ENCODE measurements at places on chromosomes 13 and 19.

- DNase-seq: no peak
Measured at GRCh38 chr13:83340170-83340569, 542.1 kb downstream of the SLITRK1 start.

- no peak for DNase-seq
Measured at GRCh38 chr13:28355822-28356371, 139.0 kb downstream of the FLT1 start.

DNA sequence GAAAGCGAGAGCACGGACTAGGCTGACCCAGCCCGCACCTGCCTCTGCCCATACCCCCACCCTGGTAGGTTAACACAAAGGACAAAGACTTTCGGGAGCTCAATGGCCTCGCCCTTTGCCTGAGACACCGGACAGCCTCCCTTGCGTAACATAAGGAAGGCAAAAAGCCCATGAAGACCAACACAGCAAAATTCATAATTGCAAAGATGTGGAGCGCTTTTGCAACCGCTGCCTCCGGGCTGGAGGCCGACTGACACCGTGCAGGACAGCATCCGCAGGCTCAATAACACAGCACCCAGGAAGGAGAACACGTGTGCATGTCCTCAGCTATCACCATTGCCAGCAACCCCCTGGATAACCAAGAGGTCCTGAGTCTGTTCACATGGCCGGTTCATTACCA lies 15.4 kb downstream of the LILRA1 start:
- DNase-seq: no peak

DNA sequence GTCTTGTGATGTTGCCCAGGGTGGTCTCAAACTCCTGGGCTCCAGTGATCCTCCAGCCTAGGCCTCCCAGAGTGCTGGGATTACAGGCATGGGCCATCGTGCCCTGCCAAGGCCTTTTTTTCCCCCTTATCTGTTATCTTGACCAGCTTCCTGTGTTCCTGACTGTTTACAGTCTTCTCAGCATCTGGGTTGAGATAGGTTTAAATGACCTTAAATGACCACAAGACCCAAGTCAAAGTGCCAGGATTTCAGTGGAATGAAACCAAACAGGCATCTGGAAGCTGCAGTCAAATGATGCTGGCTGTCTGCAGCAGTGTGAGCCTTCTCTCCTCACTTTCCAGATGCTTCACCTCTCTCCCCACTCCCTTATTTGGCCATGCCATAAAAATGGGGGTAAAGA lies 114.2 kb upstream of the CLDN10 start:
- no peak for DNase-seq

DNA sequence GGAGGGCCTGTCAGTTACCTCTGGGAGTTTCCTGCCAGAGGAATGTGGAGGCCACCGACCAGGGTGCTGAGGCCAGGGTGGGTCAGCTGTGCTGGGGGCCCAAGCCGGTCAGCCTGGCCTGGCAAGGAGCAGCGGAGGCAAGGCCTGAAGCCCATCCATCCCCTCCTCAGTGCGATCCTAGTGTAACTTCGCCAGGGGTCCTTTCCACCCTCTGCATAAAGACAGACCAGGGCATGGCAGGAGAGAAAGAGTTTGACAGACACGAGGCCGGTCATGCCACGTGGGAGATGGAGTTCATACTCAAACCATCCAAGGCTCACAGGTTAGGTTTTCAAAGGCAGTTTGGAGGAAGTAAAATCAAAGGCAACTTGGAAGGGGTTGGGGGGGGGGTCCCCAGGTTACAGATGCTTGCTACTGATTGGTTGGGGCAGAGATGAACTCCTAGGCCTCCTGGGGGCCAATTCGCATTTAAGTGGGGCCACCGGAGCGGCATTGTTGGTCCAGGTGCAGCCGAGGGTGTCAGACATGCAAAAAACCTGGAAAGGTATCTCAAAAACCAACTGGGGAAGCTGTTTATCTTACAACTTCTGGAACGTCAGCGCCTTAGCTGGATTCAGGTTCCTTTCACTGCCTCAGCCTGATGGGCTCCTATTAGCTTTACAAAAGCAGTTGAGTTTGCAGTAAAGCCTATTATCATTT lies 36.8 kb upstream of the DPRX start:
- no peak for DNase-seq

- no peak for DNase-seq
Measured at GRCh38 chr13:98992355-98992754, 14.5 kb upstream of the DOCK9 start.

- DNase-seq: no peak
Measured at GRCh38 chr19:4580021-4580901, 20.8 kb upstream of the SEMA6B start.
